ENCODE measurements at places on chromosomes 2 and 18.

GRCh38 chr2:154507186-154507585 is 191.3 kb upstream of the KCNJ3 start:
- no peak for DNase-seq

GRCh38 chr2:218233543-218233942 is 16.6 kb downstream of the ARPC2 start:
- DNase-seq: no peak

GRCh38 chr2:20573620-20574422 is 77.1 kb downstream of the HS1BP3 start:
- DNase-seq: no peak

- no peak for DNase-seq
Measured at GRCh38 chr18:36045241-36045991, 21.9 kb downstream of the RPRD1A start.

DNA sequence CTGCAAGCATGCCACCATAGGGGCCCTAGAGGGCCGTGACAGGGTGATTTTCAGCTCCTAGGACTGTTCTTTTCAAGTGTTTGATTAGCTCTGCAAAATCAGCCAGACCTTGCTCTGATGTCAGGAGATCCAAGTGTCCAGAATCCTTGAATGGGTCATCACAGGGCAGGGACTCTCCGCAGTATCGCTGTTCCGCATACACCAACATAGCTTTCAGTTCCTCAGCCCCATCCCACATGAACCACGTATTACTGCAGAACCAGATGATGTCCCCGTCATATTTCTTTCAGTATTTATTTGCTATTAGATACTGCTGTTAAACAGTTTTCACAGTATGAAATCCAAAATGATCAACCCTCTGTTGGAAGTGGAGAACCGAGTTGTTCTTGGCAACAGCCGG is 46.6 kb upstream of the RFX8 start:
- no peak for DNase-seq

DNA sequence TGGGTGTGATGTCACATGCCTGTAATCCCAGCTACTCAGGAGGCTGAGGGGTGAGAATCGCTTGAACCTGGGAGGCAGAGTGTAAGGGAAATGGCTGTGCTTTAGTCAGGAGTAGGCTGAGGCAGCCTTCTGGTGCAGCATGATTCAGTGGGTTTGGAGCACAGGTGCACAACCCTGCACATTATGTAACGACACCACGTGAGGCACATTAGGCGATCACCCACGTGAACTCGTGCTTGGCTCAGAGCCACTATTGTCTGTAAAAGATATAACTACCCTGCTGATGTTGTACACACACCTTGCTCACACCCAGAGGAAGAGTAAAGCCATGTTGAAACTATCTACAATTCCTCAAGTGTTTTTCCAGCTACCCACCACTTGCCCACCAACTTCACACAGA is 54.8 kb upstream of the ZC3H15 start:
- DNase-seq: no peak

GRCh38 chr2:55224761-55225261 is 7.3 kb downstream of the CLHC1 start:
- no peak for DNase-seq

GRCh38 chr2:187576906-187577305 is 22.7 kb upstream of the TFPI start:
- DNase-seq: no peak

DNA sequence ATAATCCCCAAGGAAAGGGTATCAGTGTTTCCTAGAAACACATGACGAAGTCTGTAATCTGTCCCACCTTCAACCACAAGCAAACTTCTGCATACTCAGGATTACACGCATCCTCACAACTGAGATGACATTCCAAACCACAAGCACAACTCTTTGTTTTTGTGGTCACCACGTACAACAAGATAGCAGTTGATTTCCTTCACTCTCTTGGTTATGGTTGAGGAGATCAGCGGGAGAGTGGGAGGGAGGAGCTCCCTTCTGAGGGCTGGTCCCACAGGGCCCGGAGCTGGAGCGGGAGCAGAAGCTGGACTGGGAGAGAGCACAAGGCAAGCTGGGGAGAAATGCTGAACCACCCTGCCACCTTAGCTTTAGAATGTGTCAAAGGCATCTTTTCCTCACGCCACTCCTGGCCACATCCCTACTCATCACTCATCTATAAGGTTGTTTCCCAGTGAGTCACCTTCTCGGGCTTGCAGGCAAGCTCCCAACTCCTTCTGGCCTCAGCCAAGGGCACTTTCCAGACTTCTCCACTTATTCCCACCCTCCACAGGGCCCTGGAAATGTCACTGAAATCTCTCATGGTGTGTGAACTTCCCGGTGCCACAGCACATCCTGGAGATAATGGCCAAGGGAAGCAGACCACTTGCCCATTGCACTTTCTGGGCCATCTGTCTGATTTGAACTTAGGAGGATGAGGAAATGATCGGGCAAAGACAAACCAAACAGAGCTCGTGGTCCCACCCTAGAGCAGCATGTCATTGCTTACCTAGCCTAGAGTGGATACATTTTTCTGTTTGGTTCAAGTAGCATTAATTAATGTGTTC is 98.9 kb upstream of the LGALSL start:
- DNase-seq: no peak

DNA sequence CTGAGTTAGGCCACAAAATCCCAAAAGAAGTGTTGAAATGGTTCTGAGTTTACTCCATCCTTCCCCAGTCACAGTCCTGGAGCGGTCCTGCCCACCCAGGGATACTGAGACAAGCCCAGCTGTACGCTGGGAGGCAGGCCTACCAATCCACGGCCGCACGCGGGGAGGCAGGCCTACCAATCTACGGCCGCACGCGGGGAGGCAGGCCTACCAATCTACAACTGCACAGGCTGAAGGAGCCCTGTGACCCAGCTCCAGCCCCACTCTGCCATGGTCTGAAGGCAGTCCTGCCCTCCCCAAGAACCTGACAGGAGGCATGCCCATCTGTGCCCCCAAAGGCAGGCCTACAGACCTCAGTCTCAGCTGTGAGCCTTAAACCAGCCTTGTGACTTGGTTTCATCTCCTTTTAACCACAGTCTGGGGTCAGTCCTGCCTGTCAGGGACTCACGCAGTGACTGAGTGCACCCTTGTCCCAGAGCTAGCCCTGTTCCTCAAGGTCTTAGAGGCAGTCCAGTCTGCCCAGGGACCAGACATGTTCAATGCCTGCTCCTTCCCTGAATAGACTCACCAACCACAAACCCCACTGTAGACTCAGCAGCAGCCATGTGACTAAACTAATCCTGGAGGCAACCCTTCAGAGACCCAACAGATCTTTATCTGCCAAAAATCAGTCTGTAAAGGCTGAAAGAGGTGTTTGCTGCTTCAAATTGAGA is 36.8 kb downstream of the GPC1 start:
- no peak for DNase-seq

DNA sequence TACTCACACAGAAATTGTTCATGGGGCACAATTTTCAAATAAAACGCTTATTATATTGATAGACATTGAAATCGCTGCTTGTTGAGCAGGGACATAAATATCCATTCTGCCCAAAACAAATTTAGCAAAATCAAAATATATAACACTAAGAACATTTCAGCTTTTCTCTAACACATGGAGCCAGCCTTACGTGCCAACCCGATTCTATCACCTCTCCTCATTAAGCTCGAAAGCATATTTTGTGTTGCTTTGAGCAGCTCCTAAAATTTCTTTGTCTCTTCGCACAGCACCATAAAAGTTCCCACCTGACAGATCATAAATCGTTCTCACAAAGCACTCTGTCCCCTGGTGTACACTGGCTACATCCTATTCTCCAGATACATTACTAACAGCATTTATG is 1034.4 kb upstream of the KLHL29 start:
- DNase-seq: no peak

DNA sequence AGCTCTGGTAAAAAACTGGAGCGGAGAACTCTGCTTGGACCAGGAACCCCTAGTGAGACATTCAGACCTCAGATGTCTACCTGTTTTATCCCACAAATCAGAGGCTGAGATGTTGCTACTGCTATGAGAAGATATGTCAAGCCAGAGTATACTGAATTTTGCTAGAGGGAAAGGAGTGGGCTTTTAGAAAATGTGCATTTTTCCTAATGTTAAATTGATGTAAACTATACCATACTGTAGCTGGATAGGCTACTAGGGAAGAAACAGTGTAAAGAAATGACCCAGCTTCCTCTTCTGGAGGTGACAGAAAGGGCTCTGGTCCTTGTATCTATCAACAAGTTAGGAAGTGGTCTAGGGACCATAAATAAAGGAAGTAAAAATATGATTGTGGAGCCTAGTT is 65.0 kb downstream of the SLC39A10 start:
- no peak for DNase-seq

DNA sequence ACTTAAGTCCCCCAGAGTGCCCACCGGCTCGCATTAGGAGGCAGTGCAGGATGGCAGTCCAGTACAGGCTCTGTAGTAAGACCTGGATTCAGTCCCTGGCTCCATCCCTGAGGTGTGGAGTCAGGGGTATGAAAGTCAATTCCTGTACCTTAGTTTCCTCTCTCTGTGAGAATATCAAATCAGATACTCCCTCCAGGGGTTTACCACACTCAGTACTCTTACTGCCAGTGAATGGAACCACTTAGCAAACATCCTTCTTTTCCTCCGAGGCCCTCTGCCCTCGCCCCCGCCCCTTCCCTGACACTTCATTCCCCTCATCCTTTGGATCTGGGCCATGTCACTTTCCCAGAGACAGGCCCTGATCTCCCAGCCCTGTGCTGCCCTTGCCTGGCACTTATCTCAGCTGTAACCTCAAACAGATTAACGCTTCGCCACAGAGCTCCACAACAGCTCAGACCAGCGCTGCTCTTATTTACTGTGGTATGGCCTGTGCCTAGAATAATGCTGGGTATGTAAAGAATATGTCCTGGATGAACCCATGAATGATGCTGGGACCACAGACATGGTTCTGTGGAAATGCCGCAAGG is 159.0 kb upstream of the TMEM200C start:
- no peak for DNase-seq

- DNase-seq: no peak
Measured at GRCh38 chr2:120546865-120547390, 188.7 kb upstream of the GLI2 start.

- DNase-seq: no peak
Measured at GRCh38 chr2:43490252-43490786, 105.5 kb downstream of the THADA start.

- no peak for DNase-seq
Measured at GRCh38 chr18:21548647-21549046, 51.9 kb downstream of the ESCO1 start.

DNA sequence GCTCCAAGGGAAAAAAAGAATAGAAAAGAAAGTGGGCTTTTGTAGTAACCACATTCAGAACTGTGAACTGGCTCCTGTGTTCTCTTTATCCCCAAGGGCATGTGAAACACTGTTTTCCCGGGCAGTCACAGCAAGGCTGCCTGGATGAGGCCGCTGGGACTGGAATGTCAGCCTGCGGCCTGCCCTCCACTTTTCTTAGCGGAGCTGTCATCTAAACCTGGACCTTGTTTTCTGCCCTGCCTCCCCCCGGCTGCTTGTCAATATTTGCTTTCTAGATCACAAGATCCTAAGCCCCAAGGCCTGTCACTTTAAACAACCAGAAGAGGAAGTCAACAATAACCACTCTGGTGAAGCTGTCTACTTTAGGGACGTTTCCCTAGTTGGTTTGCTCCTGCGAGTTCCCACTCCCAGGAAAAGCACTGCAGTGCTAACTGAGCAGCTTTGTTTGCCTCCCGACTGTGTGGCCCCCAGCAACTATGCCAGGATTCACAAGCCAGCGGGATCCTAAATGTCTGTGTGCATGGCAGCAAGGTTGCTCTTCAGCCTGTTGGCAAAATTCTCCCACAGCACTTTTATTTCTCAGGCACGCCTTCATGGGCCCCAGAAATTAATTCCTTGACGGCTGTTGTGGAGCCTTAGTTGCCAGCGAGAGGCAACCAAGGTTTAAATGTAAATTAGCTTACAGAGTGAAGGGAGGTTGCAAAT is 30.6 kb downstream of the SOWAHC start:
- DNase-seq: no peak

DNA sequence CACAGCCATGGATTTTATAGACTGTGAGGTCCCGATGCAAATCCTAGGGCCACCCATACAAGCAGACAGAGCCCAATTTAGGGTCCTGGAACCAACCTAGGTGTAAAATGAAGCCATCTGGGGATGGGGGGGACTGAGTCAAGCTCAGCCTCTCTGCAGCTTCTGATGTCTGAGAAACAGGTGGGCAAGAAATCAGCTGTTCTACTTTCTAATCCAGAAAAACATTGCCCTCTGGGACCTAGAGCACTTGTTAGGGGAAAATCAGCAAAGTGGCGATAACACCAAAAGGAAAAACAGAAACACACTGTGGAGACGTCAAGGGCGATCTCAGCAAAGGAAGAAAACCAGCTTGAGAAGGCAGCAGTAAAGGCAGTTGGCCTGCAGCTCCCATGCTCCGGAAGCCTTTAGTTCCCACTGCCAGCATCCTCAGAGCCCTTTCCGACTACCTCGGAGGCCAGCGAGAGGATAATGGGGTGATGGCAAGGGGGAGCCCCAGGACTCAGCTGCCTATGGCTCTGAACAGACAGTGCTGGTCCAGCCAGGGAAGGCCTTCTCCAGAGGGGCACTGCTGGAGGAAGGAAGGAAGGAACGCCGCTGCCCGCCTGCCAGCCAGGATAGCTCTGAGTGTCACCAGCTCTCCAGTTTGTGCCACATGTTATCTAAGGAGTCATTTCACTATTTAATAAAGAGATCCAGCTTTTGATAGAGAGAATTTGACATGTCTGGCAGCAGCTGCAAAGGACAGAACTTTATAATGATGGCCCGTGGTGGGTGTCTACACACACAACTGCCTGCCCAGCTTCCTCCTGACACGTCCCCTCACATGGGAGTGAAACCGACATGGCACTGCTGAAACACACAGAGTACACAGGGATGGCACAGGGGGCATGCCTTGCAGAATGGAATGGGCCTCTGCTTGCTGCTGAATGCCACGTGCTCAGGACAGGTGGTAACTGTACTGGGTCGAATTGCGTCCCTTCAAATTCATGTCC is 37.7 kb downstream of the HS1BP3 start:
- DNase-seq: no peak

GRCh38 chr18:57887543-57888383 is 84.6 kb upstream of the ATP8B1 start:
- DNase-seq: no peak

DNA sequence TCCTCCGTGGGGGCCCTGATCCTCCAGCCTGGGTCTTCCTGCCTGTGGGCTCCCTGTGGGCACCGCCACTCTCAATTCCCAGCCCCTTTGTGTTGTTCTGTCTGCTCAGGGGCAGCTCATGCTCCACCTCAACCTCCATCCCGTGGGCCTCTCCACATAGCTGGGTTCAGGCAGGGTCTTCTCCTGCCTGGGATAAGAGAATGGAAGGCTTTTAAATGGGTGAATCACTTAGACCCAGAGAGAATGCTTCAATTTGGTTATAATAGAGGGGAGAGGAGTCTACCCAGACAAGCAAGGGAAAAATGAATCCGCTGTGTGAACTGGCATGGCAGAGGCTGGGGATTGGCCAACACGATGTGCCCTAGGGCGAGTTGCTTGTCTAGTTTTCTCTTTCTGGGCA is 138.4 kb upstream of the MYCN start:
- DNase-seq: no peak

Measured in stimulated activated CD4-positive, alpha-beta T cell treated with anti-CD3 and anti-CD28 coated beads, Interleukin-1b, Interleukin-23, amount 100 ng/mL, for 4 hours (primary cell).